ENCODE measurements at places on chromosomes 12 and 14. TPM values are rescaled to one million over a fixed set of nuclear protein-coding genes. Genes with fewer than 3 reads are reported as not detected.

Gene TROAP
- total RNA-seq = 0.51 TPM

Gene CLEC4C
- total RNA-seq = not detected

- no peak for DNase-seq
Measured at GRCh38 chr12:121465921-121466793, 66.2 kb downstream of the RNF34 start.

GRCh38 chr12:104953323-104953722 lies 4.8 kb downstream of the SLC41A2 start:
- DNase-seq = no peak

Gene RAD9B
- 0.77 TPM for total RNA-seq

- DNase-seq = no peak
Measured at GRCh38 chr14:70188322-70188658, 461 bp downstream of the SLC8A3 start.

Gene PDE3A
- total RNA-seq = 0.26 TPM

All from fibroblast of lung (primary cell).